Dermis lymphatic vessel endothelial cell (primary cell): ENCODE measurements at places on chromosomes 12 and 14. TPM values are rescaled to one million over a fixed set of nuclear protein-coding genes. Genes with fewer than 3 reads are reported as not detected.

Gene DPF3
- total RNA-seq: 0.54 and 1.2 TPM in 2 replicates

Gene KRT78
- total RNA-seq: not detected in 2 replicates

Gene TTC9
- 0.33 and 0.52 TPM in 2 replicates for total RNA-seq

Gene PROX2
- total RNA-seq: not detected in 2 replicates

Gene CLECL1
- not detected in 2 replicates for total RNA-seq

Gene SDR9C7
- total RNA-seq: not detected in 2 replicates

Gene POTEG
- total RNA-seq: not detected in 2 replicates

Gene MTRFR
- total RNA-seq: 9.2 and 10.7 TPM in 2 replicates
